Astrocyte of the cerebellum (primary cell): ENCODE measurements at places on chromosomes 5 and 9.

DNA sequence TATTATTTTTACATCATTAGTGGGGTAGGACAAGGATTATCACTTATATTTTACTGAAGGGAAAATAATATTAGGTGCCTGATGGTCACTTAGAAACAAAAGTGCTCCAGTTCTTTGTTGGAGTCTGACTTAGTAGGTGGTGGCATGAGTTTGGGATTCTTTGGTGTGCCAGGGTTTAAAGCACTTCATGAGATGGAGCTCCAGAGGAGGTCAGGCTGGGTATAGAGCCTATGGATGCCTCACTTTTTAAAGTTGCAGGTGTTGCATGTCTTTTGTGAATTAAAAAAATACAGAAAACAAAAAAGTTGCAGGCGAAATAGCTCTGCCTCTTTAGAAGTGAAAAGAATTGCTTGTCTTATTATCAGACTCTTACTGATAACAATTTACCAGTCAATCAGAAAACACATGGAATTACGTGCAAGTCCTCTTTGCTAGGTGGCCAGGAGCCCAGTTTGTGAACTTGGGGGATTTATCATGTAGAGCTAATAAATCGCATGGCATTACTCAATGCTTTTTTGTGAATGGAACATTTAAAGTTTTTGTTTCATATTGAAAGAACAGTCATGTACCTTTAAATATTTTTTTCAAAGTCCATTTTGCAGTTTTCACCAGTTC, 1.6 kb downstream of the ITK start:
- no peak for DNase-seq

DNA sequence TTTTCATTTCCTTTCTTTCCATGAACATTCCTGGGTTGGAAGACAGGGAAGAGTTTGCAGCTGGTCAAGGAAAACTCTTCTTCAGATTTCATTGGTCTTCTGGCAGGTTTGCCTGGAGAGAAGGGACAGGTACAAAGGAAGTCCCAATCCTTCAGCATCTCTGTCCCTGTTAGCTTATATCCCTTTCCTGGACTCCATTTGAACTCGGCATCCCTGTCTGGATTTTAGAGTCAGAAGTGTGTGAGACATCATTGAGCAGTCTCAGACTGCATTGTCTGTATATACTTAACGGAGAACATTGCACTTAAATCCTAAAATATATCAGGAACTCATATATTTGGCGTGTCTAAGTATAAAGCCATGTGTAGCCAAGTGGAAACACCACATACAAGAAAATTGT, 54.9 kb downstream of the ADGRV1 start:
- no peak for DNase-seq

DNA sequence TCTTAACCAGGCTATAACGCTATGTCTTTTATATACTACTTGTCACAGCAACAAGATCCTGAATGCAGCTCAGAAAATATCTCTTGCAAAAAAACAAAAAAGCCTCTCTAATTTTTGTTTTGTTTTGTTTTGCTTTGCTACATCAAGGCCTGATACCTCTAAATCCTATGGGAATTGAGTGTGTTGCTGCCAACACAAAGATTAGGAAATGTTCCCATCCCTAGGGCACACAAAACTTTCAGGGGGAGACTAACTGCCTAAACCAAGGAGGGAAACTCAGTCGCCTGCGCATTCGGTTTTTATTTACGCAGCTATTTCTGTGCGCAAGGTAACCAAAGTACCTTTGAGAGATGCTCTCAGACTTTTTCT, 1.7 kb downstream of the SSBP2 start:
- DNase-seq, result no peak

DNA sequence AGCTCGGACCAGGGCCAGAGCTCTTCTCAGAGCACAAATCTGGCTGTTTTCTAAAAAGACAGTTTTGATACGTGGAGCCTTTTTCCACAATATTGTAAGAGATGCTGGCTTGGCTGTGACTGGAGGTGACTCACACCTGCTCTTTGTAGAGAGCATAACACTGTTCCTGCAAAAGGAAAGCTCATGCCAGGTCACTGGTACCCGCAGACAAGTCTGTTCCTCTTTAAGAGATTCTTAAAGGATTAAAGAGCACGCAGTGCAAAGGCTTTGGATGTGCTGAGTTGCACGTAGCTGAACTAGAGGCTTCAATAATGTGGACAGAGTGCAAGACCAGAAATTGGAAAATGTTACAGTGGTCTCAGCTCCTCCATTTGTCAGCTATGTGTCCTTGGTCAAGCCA, 19.0 kb downstream of the ACTL7B start:
- DNase-seq, result no peak

- DNase-seq, result no peak
Measured at GRCh38 chr9:130739081-130739480, 45.5 kb downstream of the EXOSC2 start.

DNA sequence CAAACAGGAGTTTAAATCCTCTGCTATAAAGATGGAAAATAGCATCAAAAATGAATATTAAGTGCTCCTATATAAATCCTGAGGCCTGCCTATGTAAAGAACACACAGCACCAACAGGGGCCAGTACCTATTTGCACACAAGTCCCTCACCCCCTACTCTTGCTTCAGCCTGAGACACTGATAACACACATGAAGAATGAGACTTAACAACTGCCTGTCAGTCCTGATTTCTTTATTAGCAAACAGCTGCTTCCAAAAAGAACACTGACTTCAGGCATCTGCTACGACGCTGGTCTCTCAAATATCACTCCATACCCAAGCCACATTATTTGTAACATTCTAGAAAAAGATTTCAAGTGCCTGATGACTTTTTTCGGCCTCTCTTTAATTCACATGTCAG, 55.5 kb downstream of the MYO10 start:
- no peak for DNase-seq

DNA sequence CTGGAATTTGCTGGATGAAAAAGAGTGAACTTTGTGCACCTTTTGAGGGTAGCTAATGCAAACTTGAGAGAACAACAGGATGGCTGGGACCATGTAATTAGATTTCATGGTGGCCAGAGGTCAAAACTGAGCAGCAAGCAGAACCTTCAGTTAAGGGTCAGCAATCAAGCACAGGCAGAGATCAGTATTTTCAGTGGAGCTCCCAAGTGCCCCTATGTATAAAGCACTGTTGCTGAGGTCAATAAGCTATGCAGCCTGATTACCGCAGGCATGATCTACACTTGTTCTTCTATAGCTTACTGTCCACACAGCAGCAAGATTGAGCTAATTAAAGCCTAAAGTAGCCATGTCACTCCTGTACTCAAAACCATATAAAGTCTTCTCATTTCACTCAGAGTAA, 62.1 kb upstream of the TMC1 start:
- no peak for DNase-seq

DNA sequence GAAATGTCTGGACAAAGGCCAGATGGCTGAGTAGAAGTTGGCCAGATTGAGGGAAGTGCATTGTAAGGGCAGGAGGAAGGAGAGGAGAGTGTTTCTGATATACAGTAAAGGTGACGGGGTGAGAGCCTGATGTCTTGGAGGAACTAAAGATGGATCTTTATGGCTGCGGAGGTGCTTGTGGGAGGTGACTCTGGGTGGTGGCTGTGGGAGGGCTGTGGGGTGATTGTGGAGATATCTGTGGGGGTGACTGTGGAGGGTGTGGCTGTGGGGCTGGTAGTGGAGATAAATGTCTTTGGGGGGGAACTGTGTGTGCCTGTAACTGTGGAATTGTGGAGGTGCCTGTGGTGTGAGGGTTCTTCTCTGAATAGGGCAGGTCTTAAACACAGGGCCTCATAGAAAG, 121.4 kb downstream of the CMYA5 start:
- DNase-seq, result no peak

GRCh38 chr5:43037636-43038495, 2.3 kb downstream of the ANXA2R start:
- DNase-seq, result no peak

DNA sequence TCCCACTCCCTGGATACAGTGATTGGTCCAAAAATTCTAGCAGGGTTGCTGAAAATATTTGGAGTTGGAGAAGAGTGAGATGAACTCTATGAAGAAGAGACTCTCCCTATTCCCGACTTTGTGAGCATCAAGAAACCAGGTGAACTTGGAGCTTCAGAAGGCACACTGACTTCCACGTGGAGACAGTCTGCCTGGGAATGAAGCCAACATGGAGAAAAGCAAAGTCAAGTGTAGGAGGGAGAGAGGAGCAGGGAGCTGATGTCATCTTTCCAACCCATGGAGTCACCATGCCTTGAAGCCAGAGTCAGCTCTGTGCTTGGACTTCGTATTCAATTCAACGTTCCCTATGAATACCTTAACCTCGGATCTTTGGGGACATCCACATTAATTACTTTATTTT, 125.1 kb downstream of the NPR3 start:
- no peak for DNase-seq

GRCh38 chr5:100840789-100841188, 62.3 kb downstream of the ST8SIA4 start:
- no peak for DNase-seq

DNA sequence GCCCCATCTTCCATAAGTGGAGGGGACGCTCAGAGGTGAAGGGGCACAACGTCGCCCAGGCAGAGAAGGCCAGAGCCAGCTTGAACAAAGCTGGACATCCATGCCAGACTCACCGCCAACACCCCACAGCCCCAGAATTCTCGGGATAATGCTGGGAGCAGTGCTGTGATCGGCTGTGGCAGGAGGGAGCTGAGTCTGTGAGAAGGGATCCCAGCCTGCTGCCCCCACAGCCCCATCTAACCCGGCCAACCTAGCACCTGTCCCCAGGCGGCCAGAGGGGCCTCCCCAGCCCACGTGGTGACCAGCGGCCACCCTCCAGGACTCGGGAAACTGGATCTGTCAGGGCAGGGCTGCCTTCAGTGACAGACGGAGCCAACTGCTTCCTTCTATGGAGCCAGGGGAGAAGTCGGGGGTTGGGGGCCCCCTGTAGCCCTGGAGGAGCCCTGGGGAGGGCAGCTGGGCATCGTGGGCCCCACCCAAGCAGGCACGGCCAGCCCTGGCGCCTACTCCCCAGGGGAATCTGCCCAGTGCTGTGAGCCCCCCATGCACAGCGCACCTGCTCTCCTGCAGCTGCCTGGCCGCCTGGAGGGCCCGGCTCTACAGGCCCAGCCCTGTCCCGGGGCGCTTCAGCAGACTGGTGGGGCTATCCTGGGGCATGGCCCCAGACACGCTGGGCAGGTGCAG, 6.0 kb downstream of the BRD3 start:
- no peak for DNase-seq

- peak; percentile 0 for DNase-seq
Measured at GRCh38 chr5:60463179-60463868, 236.6 kb downstream of the DEPDC1B start.

DNA sequence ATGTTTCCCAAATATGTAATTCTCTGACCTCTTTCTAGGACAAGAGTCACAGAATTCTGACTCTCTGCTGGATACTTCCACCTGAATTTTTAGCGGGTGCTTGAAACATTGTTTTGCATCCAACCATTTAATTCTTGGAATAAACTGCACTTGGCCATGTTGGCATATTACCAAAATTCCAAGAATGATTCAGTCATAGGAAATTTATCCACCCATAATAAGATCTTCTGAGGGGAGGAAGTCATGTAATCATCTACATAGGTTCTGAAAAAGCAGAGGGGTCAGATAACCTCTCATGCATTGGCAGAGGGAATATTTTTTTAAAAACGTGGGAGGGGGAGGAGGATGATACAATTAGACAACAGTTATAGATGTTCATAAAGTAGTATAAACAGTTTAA, 156.9 kb downstream of the PAM start:
- peak; percentile 69 for DNase-seq

- peak; percentile 52 for DNase-seq
Measured at GRCh38 chr5:60092671-60093422, 199.3 kb upstream of the PDE4D start.

DNA sequence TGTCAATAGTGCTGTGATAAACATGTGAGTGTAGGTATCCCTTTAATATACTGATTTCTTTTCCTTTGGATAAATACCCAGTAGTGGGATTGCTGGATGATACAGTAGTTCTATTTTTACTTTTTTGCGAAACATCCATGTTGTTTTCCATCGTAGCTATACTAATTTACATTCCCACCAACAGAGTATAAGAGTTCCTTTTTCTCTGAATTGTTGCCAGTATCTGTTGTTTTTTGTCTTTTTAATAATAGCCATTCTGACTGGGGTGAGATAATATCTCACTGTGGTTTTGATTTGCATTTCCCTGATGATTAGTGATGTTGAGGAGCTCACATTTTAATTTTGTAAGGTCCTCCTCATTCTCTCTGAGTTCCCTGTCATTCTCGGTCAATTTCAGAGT, 71.1 kb upstream of the NFIL3 start:
- no peak for DNase-seq

- DNase-seq, result no peak
Measured at GRCh38 chr9:9912459-9912858, 700.3 kb downstream of the PTPRD start.

GRCh38 chr5:175692996-175693710, 35.3 kb downstream of the HRH2 start:
- DNase-seq, result no peak

DNA sequence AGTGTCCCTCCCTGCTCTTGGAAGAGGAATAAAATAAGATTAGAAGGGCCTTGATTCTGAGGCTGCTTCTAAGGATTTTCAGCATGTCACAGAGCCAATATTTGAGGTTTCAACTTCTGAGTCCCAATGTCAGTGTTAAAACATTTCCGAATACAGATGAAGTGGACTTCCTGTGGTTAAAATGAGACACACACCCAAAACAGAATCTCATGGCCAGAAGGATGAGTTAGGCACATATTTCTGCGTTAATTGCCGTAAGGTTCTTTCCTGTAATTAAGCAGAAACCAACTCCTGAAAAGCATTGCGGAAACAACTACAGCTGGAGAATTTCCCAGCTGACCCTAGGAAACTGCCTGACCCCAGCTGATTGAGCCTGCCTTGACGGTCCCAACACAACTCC, 10.4 kb upstream of the ZNF354B start:
- DNase-seq, result no peak

DNA sequence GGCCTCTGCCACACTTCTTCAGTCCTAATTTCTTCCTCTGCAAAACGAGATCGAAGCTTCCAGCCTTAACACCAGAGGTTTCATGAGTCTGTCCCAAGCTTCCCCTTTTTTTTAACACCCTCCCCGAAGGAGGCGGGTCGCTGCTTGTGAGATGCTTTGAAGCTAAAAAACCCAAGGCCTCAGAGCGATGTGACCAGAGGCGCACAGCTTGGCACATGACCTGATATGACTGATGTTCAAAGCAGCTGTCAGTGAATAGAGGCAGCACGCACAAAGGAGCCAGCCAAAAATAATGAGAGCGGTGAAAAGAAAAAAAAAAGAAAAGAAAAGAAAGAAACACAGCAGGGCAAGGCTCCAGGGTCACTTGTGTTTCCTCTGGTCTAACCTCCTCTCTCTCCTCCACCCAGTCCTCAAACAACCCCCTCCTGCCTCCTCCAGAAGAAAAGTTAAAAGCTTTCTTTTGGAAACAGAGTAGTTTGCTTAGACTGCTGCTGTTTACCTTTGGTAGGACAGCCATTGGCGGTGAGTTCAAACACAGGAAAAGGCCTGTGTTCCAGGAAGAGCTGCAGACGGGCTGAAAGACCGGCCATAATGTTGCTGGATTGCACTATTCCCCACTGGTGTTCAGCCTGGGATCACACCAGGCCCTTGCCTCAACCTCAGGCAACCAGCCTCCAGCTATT, 10.9 kb upstream of the ZNF366 start:
- DNase-seq, result no peak
